ENCODE measurements at places on chromosomes 12 and 14.

DNA sequence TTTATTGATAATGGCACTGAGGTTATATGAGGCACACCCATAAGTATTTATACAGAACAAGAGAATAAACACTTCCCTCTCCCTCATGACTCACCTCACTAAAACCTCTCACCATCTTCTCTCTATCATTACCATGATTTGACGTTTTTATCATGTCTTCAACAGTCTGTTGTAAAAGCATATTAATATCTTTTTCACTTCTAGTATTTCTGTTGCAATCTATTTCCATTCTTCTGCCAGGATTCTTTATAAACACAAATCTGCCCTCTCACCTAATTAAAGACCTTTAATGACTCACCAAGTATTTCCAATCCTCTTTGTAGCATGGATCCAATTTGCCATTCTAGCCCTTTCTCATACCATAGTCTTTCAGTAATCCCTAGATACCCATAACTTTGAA lies 527.7 kb downstream of the SLC16A7 start:
- DNase-seq = no peak

DNA sequence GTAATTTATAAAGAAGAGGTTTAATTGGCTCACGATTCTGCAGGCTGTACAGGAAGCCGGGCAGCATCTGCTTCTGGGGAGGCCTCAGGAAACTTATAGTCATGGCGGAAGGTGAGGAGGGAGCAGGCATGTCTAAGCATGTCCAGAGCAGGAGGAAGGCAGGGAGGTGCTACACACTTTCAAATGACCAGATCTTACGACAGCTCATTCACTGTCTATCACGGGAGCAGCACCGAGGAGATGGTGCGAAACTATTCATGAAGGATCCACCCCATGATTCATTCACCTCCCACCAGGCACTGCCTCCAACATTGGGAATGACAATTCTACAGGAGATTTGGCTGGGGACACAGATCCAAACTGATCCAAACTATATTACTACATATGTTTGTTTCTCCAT lies 10.0 kb downstream of the SFSWAP start:
- DNase-seq = no peak

DNA sequence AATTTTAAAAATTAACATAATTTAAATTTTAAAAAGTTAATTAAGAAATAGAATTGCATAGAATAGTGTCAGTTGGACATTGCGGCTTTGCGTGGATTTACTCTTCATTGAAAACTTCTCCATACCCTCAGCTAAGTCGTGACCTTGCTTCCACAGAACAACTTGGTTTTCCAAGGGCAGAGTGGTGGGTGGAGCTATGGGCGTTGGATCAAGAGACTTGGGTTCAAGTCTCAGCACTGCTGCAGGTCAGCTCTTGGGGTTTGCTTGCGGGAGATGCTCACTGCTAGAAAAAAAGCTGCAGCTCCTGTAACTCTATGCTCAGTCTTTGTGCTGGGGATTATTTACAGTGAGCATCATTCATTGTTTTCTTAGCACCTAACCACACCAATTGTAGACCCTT lies 133.7 kb downstream of the PRIMA1 start:
- no peak for DNase-seq

DNA sequence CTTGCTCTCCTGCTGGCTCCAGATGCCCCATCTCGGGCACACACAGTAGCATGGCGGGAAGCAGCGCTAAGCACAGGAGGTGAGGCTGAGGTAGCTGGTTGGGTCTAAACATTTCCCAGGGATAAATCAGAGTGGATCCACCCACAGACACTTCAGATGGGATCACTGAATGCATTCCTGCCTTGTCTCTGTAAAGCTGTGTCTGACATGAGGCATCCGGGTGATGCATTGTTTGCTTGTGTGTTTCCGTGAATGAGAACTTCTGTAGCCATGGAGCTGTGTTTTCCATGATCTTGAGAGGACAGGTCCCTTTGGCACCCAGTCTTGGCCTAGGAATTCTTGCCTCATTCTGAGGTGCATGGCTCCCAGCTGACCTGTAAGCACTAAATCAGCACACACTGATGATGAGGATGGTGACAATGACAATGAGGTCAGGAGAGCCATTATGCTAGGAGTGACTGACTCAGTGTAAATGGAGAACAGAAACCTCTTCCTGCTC lies 6.7 kb upstream of the KRT75 start:
- DNase-seq = no peak

DNA sequence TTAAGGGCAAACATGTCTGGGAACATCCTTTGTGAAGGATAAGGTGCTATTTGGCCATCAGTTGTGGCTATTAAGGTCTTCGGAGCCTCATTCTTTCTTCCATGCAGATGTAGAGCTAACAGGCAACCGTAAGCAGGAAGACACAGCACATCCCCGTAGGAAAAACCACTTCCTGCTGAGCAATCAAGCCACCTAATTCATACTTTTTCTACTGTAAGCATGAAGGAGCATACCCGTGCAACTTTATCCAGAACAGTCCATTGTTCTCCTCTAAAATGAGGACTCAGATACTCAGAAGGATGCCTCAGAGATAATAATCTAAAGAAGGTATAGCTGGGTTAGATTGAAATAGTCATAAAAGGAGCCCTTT lies 232.0 kb downstream of the PPM1H start:
- DNase-seq = no peak

GRCh38 chr12:93683410-93683809 lies 6.2 kb downstream of the CRADD start:
- no peak for DNase-seq

- no peak for DNase-seq
These were observed 124.6 kb upstream of the SFSWAP start for GRCh38 chr12:131586269-131586668.

DNA sequence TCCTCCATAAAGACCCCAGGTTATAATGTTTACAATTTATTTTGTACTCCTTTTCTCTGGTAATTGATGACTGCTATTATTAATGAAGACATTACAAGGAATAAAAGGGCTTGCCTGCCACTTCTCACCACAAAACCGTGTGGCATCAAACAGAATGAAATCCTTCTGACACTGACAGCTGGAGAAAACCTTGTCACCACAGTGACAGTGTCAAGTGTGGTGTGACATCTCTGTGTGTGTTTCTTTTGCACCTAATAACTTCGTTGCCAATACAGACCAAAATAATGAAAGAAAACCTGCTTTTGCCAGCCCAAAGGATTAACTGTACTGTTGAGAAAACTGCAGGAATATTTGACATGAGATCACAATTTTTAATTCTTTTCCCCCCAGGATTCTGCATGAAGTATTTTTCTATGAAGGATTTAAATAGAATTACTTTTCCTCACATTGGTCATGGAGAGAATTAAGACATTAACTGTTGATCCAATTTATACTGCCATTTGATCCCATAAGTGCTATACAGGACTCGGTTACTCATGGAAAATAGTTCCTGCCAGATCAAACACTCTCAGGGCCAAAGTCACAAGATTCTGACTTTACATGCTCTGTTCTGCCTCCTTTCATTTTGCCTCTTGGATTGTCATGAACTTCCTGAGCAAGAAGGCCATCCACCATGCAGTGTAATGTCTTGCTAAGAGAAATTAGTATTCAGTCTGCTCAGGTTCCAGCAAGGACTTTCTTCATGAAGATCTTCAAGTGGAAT lies 60.4 kb upstream of the IFNG-AS1 start:
- no peak for DNase-seq

- no peak for DNase-seq
These were observed at the start of gene NR1H4 for GRCh38 chr12:100473716-100474150. TSS of gene NR1H4 (plus strand) at chr12:100473866. CDS start at chr12:100493324, 19,458 bp downstream.

- no peak for DNase-seq
These were observed 2.9 kb upstream of the NAB2 start for GRCh38 chr12:57085999-57086492.

- no peak for DNase-seq
These were observed 211.1 kb downstream of the ALG10B start for GRCh38 chr12:38527631-38528030.

GRCh38 chr14:60206837-60207533 lies 41.8 kb upstream of the DHRS7 start:
- DNase-seq = no peak

GRCh38 chr14:59195912-59196311 lies 7.4 kb downstream of the DAAM1 start:
- DNase-seq = no peak

DNA sequence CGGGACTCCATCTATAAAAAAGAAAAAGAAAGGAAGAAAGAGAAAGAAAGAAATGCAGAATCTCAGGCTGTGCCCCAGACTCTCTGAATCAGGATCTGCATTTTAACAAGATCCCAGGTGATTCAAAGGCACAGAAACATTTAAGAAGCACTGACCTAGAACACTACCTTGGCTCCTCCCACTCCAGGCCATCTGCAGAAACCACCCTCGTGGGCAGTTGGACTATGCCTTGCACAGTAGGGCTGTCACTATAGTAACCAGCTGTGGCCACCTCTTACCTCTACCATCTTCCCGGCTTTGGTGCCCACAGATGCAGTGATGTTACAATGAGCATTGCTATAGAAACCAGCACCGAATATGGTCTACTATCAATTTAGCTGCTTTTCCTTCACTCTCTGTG lies 110.9 kb upstream of the PWP1 start:
- no peak for DNase-seq

DNA sequence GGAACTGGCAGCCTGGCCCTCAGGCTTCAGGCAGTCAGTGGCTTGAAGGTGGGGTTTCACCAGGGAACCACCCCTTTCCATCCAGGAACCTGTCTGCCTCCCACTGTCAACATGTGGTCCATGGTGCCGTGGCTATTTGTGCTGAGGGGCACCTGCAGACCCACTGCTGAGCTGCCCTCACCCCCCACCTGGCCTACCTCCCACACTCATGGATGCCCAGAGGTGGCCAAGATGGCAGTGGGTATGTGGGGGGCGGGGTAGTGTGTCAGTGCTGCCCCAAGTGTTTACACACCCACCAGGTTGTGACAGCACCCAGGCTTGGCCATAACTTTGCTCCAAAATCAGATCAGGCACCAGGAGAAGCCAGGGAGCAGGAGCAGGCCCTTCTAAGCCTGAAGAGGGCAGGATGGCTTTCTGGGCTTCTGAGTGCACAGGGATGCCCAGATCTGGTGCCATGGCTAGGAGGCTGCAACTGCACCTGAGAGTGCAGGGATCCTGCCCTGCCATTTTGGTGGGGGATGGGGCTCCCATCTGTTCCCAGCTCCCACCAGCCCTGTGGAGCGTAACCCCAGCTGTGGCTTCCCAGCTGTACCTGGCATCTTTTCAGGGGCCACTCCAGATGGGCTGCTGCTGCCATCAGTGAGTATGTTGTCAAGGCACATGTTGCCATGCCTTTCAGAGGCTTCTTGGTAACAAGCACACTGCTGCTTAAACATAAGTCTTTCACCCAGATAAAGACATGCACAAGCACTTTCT lies 263.9 kb downstream of the LRIG3 start:
- DNase-seq = no peak

- no peak for DNase-seq
These were observed 137.9 kb upstream of the ARID2 start for GRCh38 chr12:45591635-45592034.

- DNase-seq = no peak
These were observed at the start of gene KRT72 for GRCh38 chr12:52600941-52601481. TSS of gene KRT72 (minus strand) at chr12:52601463. CDS start at chr12:52601452, 11 bp downstream.

- DNase-seq = no peak
These were observed 159.5 kb upstream of the NRXN3 start for GRCh38 chr14:78010688-78011087.

DNA sequence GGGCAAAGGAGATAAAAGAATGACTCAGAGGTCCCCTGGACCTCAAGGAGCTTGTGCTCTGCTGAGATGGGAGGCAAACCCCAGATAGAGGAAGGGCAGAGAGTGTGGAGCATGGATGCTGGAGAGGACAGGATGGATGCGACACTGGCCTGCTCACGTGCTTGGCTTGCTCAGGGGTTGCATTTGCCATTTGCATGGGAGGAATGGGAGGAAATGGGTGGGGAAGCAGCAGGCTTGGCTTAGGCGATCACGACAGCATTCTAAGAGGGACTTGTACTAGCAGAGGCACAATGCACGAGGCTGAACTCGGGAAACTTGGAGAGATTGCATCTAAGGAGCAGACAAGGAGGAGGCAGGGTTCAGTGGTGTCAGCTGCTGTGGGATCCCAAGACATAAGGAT lies 19.8 kb downstream of the CD9 start:
- DNase-seq = no peak

DNA sequence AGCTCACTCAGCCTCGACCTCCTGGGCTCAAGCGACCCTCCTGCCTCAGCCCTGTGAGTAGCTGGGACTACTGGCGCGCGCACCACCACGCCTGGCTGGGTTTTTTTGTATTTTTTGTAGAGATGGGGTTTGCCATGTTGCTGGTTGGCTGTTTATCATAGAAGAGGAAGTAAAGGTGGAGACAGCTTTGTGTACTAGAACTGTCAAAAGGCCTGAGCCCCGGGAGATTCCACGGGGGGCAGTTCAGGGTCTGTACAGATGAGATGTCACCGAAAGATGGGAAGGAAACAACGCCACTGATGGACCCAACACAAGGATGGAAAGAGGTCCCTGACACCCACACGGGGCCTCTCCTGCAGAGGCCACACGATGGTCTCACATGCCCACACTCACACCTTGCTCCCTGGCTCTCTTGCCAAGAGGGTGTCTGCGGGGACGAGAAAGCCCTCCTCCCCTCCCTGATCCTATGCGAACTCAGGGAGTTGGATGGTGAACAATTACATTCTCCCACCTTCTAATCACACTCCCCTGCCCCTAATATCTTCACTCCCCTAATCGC lies 66.6 kb downstream of the KDM2B start:
- DNase-seq = no peak

- DNase-seq = no peak
These were observed 17.9 kb upstream of the MGST1 start for GRCh38 chr12:16329594-16329993.

DNA sequence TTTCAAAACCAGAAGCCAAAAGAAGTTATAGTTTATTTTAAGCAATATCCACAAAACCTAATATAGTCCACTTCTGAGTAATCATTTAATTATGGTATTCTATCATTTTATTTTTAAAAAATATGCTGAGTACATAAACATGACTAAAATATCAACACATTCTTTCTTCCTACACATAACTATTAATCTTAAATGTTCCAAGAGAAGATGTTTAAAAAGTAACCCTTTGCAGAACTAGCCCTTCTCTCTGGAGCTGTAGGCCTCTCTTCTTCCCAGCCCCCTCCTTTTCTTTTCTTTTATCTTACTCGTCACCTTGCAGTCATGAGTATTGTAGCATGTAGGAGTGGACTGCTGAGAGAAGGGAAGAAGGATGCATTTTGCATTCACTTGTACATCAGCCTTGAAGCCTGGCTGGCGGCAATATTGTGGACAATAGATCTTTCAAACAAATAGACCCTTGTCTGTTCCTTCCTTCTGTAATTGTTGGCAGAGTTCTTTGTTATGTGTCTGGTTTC lies 941.9 kb downstream of the NRXN3 start:
- DNase-seq = no peak

DNA sequence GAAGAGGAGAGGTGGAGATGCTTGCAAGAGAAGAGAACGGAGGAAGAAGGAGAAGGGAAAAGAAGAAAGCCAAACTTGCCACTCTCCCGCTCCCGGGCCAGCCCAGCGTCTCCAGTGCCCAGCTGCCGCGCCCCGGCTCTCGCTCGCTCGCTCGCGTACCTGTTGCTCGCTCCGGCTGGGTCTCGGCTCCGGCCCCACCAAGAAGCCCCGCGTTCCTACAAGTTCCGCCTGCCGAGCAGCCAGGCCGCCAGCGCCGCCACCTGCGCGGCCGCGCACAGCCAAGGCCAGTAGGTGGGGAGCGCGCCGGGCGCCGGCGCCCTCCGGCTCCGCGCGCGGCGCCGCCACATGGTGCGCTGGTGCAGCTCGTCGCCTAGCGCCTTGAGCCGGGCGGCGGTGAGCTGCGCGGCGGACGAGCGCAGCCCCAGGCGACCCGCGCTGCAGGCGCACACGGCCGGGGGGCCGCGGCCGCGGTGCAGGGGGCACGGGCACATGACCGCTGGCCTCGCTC lies 370 bp downstream of the HRK start:
- DNase-seq = no peak
